Esophagus squamous epithelium (tissue), 5 donors: ENCODE measurements at places on chromosomes 1 and 21.

- no peak overlapping the region for H3K27ac ChIP-seq
- no peak for DNase-seq
- no peak overlapping the region for H3K4me3 ChIP-seq
- H3K27me3 ChIP-seq: no peaks in the 10 kb centered on the region
- H3K4me1 ChIP-seq: no peaks in the 10 kb centered on the region
These were observed 8.3 kb downstream of the RCAN1 start for GRCh38 chr21:34606621-34607020.

- no peaks in the 10 kb centered on the region for H3K36me3 ChIP-seq
- H3K27ac ChIP-seq: peak overlapping the region; percentile 99
- no peaks in the 10 kb centered on the region for H3K27me3 ChIP-seq
- peaks cover 44% of the 10 kb centered on the region for H3K4me1 ChIP-seq
- DNase-seq: no peak
These were observed 560 bp upstream of the CSDE1 start for GRCh38 chr1:114758256-114758832.

DNA sequence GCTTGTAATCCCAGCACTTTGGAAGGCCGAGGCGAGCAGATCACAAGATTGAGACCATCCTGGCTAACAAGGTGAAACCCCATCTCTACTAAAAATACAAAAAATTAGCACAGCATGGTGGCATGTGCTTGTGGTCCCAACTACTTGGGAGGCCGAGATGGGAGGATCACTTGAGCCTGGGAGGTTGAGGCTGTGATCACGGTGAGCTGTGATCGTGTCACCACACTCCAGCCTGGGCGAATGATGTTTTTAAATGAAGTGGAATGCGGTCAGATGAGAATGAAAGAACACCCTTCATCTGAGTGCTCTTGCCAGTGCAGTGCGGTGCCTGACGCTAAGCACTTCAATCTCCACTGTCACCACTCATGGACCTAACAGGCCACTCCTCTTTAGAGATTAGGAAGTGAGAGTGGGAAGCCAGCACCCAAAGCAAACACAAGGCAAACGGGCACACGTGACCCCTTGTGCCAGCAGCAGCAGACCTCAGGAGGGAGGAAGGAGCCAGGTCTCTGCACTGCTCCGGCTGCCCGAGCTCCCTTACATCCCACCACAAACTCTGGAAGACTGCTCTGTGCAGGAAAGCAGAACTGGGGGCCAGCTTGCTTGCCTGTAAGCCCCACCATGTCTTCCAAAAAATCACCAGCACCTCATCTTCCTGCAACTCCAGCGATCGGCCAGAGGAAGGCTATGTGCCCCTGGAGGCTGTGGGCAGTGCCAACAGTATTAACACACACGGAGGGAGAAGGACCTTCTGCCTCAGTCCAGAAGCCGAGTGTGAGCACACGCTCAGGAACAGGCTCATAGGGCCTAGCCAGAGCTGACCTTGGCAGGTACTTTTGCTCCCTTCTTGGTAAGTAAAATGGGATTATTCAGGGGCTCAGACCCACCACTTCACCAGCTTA is 9.7 kb downstream of the CTNNBIP1 start:
- no peaks in the 10 kb centered on the region for H3K36me3 ChIP-seq
- peaks cover 81% of the 10 kb centered on the region for H3K4me1 ChIP-seq
- H3K27me3 ChIP-seq: no peaks in the 10 kb centered on the region
- H3K27ac ChIP-seq: peak overlapping the region; percentile 82
- H3K4me3 ChIP-seq: peak overlapping the region; percentile 25

- H3K27ac ChIP-seq: peak overlapping the region; percentile 83
- no peaks in the 10 kb centered on the region for H3K36me3 ChIP-seq
- peaks cover 7% of the 10 kb centered on the region for H3K4me1 ChIP-seq
- DNase-seq: no peak
These were observed 479 bp upstream of the SNX7 start for GRCh38 chr1:98660940-98661543.

DNA sequence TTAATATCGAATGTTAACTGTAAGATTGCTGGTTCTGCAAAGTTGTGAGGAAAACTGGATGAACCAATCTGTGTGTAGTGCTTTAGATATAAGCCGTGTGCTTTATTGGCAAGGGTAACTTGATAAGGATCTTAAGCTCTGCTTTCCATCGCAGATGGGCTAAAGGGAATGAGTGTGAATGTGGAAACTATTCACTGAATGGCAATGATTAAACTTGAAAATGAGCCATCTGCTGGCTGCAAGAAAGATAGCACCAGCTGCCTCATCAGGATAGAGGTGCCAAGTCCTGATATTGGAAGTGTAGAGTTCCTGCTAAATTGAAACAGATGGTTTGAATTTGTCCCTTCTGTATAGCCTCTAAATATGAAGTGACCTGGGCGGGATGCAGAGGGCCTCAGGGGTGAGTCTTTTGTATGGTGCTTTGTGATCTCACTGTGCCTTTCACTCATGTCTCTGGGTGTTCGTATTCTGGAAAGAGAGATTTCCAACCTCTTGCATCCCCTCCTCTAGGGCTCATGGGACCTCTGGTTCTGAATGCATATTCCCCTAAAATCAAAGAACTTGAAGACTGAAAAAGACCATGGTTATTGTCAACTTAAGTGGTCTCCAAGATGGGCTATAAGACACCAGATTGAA is 9.2 kb downstream of the FCRL3 start:
- no peak overlapping the region for H3K27ac ChIP-seq
- no peak for DNase-seq
- H3K4me3 ChIP-seq: no peak overlapping the region
- no peaks in the 10 kb centered on the region for H3K27me3 ChIP-seq
